ENCODE measurements at places on chromosomes 13 and 19.

GRCh38 chr13:94419925-94420305, 59.6 kb downstream of the DCT start:
- no peak for DNase-seq

DNA sequence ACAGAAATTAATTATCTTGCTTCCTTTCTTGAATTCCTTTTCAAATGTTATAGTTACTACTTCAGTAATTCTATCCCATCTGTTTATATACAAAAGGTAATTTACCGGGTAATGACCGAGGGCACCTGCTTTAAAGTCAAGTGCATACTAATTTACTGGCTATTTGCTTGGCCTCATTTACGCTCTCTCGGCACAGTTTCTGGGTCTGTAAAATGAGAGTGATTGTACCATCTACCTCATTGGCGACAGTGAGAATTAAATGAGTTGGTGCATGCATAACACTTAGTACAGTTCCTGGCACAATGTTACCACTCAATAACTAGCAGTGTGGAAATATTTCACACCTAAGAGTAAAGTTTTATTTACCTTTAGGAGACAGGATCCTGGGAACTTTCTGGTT, 111.6 kb downstream of the GGACT start:
- DNase-seq = no peak

DNA sequence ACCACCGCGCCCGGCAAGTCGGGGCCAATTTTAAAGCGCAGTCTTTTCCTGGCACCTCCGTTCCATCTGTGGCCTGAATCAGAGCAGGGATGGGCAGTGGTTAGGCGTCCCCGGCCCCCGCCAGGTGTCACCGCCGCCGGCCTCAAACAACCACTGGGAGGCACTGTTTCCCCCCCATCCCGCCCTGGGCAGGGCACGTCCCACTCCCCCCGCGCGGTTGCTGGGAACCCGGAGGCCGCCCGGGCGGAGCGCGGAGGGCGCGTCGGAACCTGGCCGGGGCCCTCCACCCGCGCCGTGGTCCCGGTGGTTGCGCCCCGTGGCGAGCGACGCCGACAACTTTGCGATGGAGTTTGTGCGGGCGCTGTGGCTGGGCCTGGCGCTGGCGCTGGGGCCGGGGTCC, at the start of gene GRIN3B:
GRIN3B (plus strand) TSS at position 325 of the 400 bp plus-strand sequence; CDS start at position 344, 19 bp downstream.
- peak; percentile 62 for DNase-seq

GRCh38 chr13:73325723-73326558, 267.1 kb downstream of the KLF5 start:
- no peak for DNase-seq

GRCh38 chr19:5913739-5914357, at the start of gene CAPS:
TSS of gene CAPS (plus strand) at chr19:5914254. CDS start at chr19:5914407, 153 bp downstream.
- no peak for DNase-seq

DNA sequence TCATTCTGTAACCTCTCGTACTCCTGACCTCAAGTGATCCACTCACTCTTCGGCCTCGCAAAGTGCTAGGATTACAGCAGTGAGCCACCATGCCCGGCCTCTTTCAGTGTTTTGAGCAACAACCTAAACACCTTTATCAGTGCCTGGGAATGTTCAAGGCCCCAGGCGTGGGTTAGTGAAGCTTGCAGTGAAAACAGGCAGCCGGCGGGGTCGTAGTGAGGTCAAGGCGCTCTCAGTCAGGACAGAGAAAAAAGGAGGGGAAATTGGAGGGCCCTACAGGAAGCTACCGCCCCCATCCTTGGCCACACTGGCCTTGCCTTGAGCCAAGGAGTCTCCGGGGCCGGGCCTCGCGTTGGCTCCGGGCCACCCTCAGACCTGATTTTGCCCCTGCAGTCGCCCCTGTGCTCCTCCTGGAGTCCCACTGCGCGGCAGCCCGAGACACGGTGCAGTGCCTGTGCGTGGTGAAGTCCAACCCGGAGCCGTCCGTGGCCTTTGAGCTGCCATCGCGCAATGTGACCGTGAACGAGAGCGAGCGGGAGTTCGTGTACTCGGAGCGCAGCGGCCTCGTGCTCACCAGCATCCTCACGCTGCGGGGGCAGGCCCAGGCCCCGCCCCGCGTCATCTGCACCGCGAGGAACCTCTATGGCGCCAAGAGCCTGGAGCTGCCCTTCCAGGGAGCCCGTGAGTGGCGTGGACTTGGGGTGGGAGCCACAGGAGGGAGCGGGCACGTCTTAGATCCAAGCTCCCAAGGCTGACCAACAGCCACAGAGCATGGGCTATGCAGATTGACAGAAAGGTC, 17.7 kb downstream of the MAG start:
- DNase-seq = no peak

- DNase-seq = no peak
Observed at GRCh38 chr13:75468098-75468497, 13.9 kb downstream of the TBC1D4 start.

DNA sequence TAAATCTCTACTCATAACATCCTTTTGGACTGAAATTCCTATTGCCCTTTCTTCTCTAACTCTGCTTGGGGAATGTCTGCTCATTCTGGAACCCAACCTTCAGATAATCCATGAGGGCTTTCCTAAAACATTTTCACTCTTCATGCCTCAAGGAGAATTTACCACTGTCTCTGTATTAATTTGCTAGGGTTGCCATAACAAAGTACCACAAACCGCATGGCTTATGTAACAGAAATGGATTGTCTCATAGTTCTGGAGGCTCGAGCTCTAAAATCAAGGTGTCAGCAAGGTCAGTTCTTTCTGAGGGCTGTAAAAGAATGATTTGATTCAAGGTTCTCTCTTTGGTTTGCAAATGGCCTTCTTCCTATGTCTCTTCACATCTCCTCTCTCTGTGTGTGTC, 209.7 kb downstream of the LACC1 start:
- no peak for DNase-seq

DNA sequence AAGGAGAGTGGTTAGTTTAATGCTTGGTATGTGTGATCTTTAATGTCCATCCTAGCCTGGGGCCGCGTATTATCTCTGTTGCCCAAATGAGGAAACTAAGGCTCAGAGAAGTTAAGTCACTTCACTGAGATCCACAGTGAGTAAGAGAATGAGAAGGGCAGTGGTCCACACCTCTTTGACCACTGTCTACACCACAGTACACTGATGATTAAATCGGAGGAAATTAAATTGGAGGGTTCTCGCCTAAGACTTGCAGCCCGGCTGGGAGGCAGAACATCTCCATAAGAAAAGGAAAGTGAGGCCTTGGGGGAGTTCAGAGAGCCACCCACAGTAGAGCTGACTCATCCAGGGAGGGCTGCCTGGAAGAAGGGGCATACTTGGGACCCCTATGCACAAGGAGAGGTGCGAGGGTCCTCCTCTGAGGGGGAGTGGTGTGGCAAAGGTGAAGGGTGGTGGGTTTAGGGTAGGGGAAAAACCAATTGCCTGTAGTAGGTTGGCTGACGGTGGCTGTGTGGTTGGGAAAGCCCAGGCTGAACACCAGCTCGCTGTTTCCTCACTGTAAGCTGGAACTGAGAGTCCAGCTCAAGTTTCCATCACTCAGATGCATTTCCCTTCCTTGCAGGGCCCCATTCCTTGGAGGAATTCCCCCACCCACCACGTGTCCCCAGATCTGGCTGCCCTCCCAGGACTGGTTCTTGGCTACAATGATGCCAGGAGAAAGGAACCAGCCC, 15.0 kb upstream of the DHRS12 start:
- no peak for DNase-seq

All from activated CD4-positive, alpha-beta T cell treated with anti-CD3 and anti-CD28 coated beads, Interleukin-2, Interleukin-4, amounts not matched to agents 100 ng/mL and 50 ng/mL, durations not matched to agents 16 hours and 8 hours (primary cell).